ENCODE measurements at places on chromosomes 12 and 14. TPM values are rescaled to one million over a fixed set of nuclear protein-coding genes. Genes with fewer than 3 reads are reported as not detected.
A peak's percentile ranks its signal among the peaks of the same experiment; 100 is the strongest.

The BMAL2 gene
- total RNA-seq = 9.2 TPM

The TRIP11 gene
- 22.7 TPM for total RNA-seq

- peak; percentile 41 for DNase-seq
Observed at GRCh38 chr12:57632073-57632957, 686 bp downstream of the B4GALNT1 start.

DNA sequence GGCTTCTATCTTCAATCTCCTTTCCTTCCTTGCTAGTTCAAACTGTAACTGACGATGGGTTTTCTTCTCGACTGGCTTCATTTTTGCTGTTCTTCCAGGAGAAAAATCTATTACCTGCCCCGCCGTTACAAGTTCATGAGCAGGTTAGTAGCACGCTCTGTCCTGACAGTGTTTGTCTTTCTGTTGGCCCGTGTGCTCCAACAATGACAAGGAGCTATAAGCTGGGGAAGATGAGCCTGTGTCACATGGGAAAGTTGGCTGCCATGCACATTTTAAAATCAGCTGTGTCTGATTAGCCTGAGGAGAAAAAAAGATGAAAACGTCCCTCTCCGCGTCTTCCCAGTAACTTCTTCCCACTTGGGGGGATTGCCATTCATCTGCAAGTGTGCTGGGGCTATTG, 180.2 kb downstream of the ANO4 start:
- no peak for DNase-seq

Measured in activated naive CD4-positive, alpha-beta T cell treated with anti-CD3 and anti-CD28 coated beads for 36 hours (primary cell).